ENCODE measurements at places on chromosomes 6 and 20.

DNA sequence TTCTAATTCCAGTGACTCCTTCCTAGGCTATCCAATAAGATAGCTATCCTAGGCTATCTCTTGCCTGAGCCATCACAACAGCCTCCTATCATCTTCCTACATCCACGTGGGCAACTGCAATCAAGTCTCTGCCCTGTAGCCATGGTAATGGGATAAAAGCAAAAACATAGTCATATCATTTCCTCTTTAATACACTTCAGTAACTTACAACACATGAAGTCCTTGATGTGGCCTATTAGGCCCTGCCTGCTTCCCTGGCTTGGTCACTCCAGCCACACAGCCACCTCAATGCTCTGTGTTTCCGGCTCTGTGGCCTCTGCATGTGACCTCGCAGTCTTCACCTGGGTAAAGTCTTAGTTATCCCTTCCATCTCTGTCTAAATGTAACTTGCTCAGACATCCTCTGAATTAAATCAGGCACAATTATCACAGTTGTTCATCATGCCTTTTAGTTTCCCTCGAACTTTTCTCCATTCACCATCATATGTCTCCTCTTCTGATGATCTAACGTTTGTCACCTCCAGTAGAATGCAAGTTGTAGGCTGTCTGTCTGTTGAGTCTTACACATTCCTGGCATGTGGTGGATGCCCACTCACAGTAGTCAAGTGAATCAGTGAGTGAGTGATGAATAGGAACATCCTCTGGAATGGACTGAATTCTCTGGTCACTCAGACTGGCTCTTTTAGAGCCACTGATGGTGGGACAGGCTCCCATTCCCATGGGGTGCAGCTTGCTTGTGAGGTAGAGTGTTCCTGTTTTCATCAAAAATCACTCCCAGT, 229.4 kb downstream of the TBC1D7 start:
- no peak for DNase-seq

- DNase-seq, result no peak
Measured at GRCh38 chr20:7775072-7775471, 165.2 kb downstream of the HAO1 start.

GRCh38 chr6:150492507-150492906, 107.2 kb upstream of the PLEKHG1 start:
- DNase-seq, result no peak

DNA sequence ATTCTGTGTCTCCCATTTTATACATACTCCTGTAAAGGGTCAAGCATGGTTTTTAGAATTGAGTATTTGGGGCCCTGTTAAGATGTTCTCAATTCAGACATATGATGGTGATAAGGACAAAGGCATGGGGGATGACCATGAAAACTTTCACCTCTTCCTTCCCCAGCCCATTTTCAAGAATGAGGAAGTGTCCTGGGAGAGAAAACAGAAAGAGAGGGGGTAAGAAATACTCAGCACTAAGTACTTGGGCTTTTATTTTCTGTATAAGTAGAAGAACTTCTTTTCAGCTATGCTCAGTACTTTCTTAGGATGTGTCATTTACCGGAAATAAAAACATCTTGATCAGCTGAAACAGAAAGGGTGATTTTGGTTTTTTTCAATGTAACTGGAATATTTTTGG, 10.9 kb upstream of the MBOAT1 start:
- DNase-seq, result no peak

GRCh38 chr20:37396416-37397075, 50.6 kb downstream of the SRC start:
- no peak for DNase-seq

GRCh38 chr6:43940071-43940392, 170.0 kb downstream of the VEGFA start:
- no peak for DNase-seq

DNA sequence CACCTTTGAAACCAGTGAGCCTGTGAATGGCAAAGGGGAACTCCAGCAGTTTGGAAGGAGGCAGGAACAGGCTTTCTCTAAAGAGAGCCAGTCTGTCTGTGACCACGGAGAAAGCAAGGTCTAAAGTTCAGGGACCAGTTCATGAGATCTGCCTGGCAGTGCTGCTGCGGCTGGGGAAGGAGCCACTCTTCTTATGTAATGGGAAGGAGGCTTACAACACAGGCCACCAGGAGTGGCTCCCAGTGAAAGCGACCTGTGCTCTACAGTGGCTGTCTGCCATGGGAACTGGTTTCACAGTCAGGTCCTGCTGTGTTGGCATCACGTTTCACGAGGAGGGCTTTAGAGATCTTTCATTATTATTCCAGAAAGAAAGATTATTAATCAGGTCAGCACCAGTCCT, 291.9 kb upstream of the PRDM1 start:
- DNase-seq, result no peak

DNA sequence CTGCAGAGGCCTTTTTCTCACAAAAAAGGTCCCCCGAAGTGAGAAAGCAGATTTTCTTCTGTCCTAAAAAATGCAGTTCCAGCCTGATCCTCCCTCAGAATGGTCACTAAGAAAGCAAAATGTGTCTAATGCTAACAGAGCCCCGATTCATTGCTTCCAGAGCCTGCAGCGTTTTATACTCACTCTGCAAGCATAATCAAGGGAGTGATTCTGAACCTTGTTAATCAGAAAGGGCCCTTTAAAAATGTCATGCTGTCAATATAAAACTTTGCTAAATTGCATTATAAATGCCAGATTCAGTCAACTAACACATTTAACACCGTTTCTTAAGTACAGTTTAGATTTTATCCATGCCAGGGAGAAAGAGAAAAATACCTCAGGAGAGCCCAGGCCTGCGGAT, 202.8 kb downstream of the CD83 start:
- no peak for DNase-seq

GRCh38 chr20:63173552-63174191, 42.3 kb downstream of the YTHDF1 start:
- no peak for DNase-seq

DNA sequence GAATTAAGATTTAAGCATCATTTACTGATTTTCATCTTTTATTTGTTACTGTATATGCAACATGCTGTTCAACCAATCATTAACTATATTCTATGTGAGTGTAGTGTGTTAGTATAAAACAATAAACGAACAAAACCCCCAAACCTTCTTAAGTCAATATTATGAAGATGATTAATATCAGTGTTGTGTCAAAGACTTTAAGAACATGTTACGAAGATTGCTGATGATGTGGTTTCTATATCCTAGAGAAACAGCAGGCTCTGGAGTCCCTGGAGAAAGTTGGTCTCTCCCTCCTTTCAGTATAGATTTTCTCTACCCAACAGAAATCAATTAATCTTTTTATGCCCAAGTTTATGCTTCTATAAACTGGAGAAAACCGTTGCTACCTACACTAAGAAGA, 393.8 kb upstream of the HSF2 start:
- DNase-seq, result no peak

GRCh38 chr6:16154904-16155303, 26.0 kb downstream of the MYLIP start:
- no peak for DNase-seq

DNA sequence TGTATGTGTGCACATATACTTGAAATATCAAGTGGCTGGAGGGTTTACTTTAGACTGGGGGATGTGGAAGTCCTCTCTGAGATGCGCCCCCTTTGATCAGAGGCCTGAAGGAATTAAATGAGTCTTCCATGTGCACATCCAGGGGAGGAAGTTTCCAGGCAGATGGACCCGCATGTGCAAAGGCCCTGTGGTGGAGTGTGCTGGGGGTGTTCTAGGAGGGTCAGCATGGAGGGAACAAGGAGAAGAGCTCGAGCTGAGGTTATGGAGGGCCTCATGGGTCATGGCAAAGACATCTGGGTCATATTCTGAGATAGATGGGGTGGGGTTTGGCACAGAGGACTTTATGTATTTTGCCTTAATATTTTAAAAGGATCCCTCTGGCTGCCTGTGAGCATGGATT, 17.7 kb upstream of the SULF2 start:
- DNase-seq, result no peak

- no peak for DNase-seq
Measured at GRCh38 chr20:44109951-44110361, 77.0 kb downstream of the JPH2 start.

- DNase-seq, result no peak
Measured at GRCh38 chr6:100346828-100347227, 117.9 kb downstream of the SIM1 start.

DNA sequence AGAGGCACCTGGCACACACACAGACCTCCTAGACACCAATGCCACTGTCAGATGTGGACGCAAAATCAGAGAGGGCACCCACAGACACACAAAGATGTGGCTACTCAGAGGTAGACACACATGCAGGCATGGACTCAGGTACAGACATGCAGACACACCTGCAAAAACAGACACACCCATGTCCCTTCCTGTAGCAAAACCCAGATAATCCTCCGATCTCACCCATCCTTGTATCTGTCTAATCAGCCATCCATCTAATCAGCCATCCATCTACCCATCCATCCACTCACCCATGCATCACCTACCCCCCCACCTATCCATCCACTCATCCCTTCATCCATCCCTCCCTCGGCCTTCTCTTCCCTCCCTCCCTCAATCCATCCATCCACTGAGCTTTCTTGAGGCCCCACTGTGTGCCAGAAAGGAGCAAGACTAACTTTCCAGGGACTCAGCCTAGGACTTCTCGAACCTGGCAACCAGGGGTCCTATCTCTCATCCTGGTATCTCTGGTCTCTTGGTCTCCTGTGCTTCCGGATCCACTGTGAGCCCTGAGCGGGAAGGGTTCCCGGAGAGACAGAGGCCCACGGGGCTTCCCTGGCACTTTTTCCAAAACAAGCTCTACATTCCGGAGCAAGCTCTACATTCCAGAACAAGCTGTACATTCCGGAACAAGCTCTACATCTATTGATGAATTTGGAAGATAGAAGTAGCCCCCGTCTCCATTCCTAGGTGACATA, 1.1 kb upstream of the TGM2 start:
- DNase-seq, result no peak

GRCh38 chr6:75317503-75318206, 33.1 kb upstream of the TMEM30A start:
- DNase-seq, result no peak

DNA sequence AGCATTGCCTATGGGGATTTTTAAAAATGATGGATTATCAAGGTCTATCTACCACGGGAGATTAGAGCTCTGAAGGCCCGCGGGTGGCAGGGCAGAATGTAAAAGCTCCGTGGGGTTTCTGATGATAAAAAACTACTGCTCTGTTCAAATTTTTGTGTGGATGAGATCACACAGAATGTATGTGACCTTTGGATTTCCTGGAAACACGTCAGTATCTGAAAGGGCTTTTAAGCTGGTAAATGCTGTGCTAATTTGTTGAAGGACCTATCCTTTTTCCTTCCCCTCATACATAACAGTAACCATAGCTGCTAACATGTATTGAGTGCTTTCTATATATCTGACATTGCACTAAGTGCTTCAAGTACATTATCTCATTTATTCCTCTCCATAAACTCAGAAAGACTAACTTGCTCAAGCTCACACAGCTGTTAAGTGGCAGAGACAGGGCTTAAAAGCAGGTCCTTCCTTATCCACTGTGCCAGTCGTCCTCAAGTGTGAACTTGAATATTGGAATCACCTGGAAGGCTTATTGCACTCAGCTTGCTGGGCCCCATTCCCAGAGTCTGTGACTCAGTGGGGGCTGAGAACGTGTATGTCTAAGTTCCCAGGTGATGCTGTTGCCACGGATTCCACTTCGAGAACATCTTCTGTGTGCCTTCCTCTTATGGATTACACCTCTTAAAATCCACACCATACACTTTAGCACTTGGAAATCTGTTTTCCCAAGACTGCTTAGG, 1.9 kb upstream of the TMEM242 start:
- no peak for DNase-seq

DNA sequence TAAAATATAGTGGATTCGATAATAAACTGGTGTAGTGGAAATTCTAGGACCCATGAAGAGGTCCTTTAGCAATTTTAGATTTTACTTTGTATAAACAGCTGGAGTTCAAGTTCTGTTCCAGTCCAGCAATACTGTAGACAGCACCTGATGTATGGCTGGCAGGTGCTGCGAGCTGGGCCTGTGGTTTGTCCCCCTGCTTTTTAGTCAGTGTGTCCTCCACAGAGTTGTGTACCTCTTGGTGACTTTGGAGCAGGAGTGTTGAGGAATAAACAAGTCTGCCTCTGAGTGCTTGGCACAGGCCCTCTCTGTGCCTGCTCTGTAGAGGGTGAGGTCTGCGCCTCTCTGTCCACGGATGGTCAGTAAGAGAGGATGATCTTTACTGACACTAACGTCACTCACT, 13.8 kb downstream of the STX16 start:
- no peak for DNase-seq

- DNase-seq, result no peak
Measured at GRCh38 chr20:20430066-20430465, 62.2 kb downstream of the INSM1 start.

GRCh38 chr6:26322645-26323482, 42.1 kb upstream of the BTN3A2 start:
- DNase-seq, result peak; percentile 77

DNA sequence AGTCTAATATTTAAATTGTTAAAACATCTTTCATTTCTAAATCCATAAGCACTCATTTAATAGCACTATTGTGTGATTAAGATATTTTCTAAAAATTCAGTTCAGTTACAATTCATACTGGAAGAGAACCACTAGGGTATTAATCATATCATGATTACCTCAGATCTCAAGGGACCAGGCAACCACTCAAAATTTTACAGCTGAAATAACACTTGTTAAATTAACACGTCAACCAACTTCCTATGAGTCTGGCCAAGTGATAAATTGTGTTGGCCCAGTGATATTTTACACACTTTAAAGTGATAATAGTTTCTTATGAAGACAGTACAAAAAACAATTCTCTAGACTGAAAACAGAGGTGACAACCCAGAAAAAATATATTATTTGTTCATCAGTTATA, 869.0 kb upstream of the ADGRB3 start:
- no peak for DNase-seq

DNA sequence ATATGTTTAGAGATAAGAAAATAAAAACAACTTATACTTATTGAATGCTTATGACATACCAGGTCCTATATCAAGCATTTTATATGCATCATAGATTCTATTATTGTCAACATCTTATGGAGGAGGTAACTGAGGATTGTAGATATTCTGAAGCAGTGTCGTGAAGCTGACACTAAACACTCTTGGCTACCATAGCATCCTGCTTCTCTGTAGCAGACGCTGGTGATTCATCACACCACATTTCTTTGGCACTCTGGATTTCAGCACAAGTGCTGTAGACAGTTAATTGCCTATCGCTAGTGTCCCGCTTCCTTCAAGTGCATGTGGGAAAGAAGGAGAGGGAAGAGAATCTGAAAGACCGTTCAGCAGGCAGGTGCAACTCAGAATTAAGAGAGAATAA, 317.1 kb downstream of the PLCB1 start:
- no peak for DNase-seq

GRCh38 chr6:149196091-149196490, 121.4 kb upstream of the TAB2 start:
- no peak for DNase-seq

All from MM.1S (cell line).